ENCODE measurements at places on chromosomes 5 and 9.

DNA sequence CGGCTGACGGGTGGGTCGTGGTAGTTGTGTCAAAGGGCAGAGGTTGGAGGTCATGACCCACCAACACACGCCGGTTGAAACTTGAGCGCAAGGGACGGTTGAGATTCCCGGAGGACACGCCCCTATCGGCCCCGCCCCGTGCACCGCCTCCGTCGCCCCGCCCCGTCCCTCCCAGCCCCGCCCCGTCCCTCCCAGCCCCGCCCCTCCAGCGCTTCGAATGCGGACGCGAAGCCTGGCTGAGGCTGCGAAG lies 226 bp upstream of the RANBP17 start:
- no peak for DNase-seq

DNA sequence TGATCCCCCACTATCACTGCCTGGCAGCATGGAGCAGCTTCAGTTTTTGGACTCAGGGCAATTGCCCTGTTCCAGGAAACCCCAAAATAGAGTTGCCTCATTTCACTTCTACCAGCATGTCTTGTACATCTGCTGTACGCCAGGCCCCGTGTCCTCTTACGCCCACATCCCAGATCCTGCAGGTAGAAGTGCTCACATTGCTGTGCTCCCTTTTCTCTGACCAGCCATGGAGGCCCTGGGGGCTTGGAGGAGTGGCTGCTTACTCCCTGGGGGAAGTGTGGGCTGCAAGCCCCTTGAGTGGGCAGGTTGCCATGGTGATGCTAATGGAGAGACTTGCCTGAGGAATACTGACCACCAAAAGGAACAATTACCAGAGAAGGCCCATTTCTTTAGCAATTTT lies 55.6 kb upstream of the KCNIP1 start:
- DNase-seq = no peak

GRCh38 chr9:23830929-23831730 lies 5.1 kb upstream of the ELAVL2 start:
- DNase-seq = no peak

GRCh38 chr5:99109894-99110293 lies 181.1 kb upstream of the CHD1 start:
- DNase-seq = no peak

- DNase-seq = no peak
These were observed 40.8 kb downstream of the SNX18 start for GRCh38 chr5:54558362-54558761.

GRCh38 chr9:114224247-114224610 lies 68.9 kb downstream of the COL27A1 start:
- DNase-seq = no peak

- no peak for DNase-seq
These were observed 482.7 kb upstream of the TLE4 start for GRCh38 chr9:79089054-79089560.

GRCh38 chr9:127535834-127536233 lies 76.2 kb upstream of the STXBP1 start:
- DNase-seq = no peak
